CD4-positive, alpha-beta T cell treated with Interleukin-6 at 100 ng/mL for 8 hours (primary cell): ENCODE measurements at places on chromosomes 11 and 22.

GRCh38 chr11:65625628-65626342 is 10.2 kb downstream of the PCNX3 start:
- DNase-seq = peak; percentile 54

DNA sequence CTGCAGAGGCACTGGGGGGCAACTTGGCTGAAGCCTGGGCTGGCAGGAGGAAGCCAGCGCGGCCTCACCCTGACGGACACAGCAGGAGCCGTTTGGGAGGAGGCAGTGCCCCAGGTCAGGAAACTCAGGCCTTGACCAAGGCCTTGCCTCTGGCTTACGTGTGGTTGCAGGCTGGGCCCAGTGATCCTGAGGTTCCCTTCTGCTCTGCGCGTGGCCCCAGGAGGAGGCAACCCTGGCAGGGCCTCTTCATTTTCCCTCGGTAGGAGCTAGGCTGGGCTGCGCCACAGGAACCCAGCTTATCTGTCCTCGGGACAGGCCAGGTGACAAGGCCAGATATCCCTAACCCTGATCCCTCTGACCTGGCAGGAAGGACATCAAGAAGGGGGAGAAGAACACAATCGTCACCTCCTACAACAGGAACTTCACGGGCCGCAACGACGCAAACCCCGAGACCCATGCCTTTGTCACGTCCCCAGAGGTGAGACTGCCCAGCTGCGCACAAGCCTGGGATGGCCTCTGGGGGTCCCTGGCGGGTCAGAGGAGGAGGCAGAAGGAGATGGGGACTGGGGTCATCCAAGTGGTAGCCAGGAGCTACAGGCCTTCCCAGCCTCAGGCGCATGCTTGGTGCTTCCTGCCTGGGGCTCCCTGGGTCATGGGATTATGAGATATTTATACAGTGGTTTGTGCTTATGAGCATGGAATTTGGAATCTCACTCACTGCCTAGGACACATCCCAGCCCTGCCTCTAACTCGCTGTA is 20.6 kb downstream of the POLR3H start:
- no peak for DNase-seq

DNA sequence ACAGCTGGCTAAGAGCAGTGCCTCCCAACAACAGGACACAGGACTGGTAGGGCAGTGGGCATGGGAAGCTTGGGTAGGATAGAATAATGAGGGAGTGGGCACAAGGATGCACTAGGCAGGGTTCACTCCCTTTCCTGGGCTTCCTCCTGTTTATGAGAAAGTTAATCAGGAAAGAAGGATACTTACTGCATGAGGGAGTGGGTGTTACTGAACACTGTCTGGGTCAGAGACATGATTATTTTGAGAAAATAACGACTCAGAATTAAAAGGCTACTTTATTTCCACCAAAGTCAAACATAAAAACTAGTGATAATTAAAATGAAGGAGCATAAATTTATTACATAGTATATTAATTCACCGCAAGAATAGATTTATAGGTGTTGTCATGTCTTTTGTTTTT is 35.8 kb downstream of the NCAM1 start:
- no peak for DNase-seq

DNA sequence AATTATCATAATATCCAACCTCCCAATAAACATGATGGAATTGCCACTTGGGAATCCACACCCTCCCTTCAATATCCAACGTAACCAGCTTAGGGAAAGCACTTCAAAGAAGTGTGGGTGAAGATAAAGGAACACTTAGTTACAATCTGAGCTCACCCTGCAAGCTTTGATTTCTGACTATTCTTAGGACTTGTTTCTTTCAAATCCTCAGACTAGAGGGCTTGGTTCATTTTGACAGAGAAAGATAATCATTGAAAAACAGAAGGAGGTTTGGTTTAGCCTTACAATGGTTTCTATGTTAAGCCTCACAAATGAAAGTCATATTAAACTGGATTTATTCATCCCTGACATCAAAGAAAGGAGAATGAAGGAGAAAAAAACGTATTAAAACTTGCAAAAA is 57.9 kb upstream of the SYT13 start:
- DNase-seq = no peak

DNA sequence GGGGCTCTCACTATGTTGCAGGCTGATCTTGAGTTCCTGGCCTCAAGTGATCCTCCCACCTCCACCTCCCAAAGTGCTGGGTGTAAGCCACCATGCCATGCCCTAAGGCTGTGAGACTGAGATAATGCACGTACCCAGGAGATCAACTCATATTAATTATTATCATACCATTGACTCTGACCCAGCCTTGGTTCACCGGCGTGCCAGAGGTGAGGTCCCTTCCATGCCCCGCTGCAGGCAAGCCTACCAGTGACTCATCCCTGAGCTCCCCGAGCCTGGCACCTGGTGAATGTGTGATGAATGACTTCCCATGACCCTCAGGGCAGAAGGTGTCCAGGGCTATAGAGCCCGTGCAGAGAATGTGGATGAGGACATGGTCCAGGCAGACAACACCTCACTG is 12.1 kb downstream of the GAL3ST1 start:
- DNase-seq = no peak

GRCh38 chr11:64358907-64359711 is at the start of gene RPS6KA4:
RPS6KA4 (plus strand) TSS chr11:64359162; CDS start chr11:64359236, 74 bp downstream.
- DNase-seq = peak; percentile 28

- no peak for DNase-seq
Measured at GRCh38 chr11:19777039-19777376, 64.4 kb downstream of the NAV2 start.

DNA sequence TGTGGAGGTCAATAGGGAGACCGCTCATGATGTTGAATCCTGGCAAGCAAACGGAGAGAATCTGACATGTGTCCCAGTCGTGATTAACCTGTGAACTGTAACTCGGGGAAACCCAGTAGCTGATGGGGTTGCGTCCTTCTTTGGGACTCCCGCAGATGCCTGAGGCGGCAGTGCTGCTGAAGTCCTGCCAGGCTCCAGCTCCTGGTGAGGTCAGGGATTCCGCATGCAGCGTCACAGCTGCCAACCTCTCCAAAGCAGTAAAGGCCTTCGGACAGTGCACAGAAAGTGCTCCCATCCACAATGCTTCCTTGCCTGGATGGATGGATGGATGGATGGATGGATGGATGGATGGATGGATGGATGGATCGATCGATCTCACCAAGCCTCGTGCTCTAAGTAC is 13.5 kb downstream of the KCNQ1 start:
- DNase-seq = no peak

DNA sequence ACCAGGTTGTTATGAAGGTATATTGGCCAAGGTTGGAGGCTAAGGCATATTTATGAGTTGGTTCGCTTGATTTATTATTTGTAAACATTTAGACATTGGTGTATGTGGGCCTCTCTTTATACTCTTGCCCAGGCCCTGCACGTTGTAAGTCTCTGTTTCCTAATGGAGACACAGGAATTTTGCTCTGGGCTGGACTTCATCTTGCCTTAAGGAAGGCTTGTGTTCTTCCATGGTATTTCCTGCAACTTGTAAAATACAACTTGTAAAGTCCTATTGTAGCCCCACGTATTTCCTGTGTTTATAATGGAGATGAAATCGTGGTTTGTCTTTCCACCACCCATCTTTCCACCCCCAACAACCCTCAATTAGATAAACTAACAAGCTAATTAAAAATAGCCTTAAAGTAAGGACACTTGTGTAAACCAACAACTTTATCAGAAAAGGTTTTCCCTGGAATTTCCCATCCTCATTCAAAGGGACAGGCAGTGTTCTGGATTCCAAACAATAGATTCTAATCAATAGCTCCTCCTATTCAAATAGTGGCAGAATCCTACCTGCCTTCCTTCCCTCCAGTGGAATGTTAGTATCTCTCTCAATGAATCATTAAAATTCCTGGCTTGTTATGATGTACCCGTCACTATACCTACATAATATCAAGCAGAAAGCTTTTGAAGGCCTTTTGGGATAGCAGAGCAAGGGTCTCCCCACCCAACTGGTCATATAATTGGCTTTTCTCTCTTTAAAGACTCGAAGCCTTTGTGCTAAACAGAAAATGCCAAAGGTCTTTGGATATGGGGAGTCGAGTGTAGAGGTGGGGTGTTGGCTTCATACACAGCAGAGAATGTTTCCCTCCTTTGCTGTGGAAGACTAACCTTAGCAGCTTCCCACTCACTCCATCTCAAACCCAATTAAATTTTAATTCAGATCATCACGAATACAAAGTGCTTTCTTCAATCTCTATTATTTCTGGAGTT is 77.1 kb downstream of the UBASH3B start:
- DNase-seq = no peak

GRCh38 chr22:36432592-36433317 is 45.0 kb upstream of the MYH9 start:
- DNase-seq = no peak
